Psoas muscle (tissue), 8 donors: ENCODE measurements at places on chromosomes 2 and 18. TPM values are rescaled to one million over a fixed set of nuclear protein-coding genes. Genes with fewer than 3 reads are reported as not detected.

- no peak for DNase-seq
Measured at GRCh38 chr18:47898696-47899095, 31.8 kb downstream of the SMAD2 start.

SPR gene
- total RNA-seq = 34.0 TPM

GRCh38 chr2:6924924-6925409, 7.8 kb downstream of the RNF144A start:
- DNase-seq = no peak

GRCh38 chr2:121529439-121530211, 1.1 kb upstream of the RNU4ATAC start:
- DNase-seq = no peak

- DNase-seq = no peak
Measured at GRCh38 chr2:45857275-45857609, 205.8 kb downstream of the PRKCE start.

DNA sequence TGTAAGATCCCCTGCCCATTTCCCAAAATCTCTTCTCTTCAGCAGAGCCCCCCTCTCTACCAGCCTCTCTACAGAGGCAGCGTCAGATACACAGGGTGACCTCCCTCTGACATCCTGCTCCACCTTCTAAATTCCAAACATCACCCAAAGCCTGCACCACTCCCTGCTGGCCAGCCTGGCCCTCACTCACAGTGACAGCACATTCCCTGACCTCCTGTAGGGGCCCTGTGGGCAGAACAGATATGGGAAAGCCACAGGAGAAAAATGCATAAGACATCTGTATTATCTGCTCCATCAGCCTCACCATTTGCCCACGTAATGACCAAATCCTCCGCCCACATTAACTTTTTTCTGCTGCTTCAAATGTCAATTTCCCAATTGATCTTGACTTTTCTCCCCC, 40.6 kb downstream of the TRABD2A start:
- no peak for DNase-seq

GRCh38 chr2:23545811-23546210, 160.8 kb downstream of the KLHL29 start:
- no peak for DNase-seq

SLC30A3 gene
- 0.92 TPM for total RNA-seq

- DNase-seq = no peak
Measured at GRCh38 chr2:110170102-110170501, 34.7 kb downstream of the NPHP1 start.
